Activated CD4-positive, alpha-beta T cell treated with anti-CD3 and anti-CD28 coated beads, Interleukin-2, amount 50 U/mL, for 24 hours (primary cell): ENCODE measurements at places on chromosomes 6 and 20.

GRCh38 chr6:91608428-91608827, 1021.6 kb upstream of the MAP3K7 start:
- DNase-seq = no peak

GRCh38 chr6:93786474-93787330, 367.3 kb upstream of the EPHA7 start:
- no peak for DNase-seq

GRCh38 chr6:15508931-15509330, 153.9 kb downstream of the DTNBP1 start:
- no peak for DNase-seq

GRCh38 chr6:22827760-22828159, 258.4 kb downstream of the HDGFL1 start:
- no peak for DNase-seq

- no peak for DNase-seq
Observed at GRCh38 chr20:48002517-48002970, 217.3 kb upstream of the SULF2 start.

DNA sequence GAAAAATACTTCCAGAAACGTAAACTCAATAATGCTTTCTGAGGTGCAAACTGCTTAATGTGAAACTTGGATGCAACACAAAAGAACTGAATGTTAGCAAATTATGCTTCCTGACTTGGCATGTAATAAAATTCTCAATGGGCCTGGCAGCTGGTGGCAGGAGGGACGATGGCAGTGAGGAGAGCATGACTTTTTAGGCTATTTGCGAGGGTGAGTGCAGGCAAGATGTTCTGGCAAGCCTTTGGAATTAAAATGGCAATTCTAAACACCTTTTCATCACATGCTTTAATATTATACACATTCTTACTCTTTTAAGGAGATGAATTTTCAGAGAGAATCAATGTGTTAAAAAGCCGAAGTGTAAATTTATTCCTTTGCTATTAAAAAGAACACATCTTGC, 224.8 kb upstream of the CDH4 start:
- DNase-seq = no peak

- no peak for DNase-seq
Observed at GRCh38 chr6:40419946-40420728, 167.0 kb downstream of the LRFN2 start.
